ENCODE measurements at places on chromosomes 3 and 15.

DNA sequence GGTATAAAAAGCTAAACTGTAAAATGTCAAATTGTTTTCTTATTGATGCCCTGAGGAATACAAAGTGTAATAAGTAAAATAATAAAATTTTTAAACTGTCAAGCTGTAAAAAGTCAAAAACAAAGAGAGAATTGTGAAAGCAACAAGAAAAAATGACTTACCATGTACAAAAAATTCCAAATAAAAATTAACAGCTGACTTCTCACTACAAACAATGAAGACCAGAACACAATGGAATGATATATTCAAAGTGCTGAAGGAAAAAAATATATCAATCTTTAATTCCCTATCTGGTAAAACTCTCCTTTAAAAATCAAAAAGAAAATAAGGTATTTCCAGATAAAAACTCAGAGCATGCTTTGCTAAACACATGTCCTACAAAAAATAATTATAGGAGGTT lies 883.5 kb downstream of the IGSF11 start:
- no peak for DNase-seq

GRCh38 chr15:62676891-62677290 lies 365.7 kb upstream of the TPM1 start:
- no peak for DNase-seq

- DNase-seq = no peak
Measured at GRCh38 chr15:77107068-77107467, 36.2 kb upstream of the TSPAN3 start.

GRCh38 chr3:66076861-66077470 lies 38.2 kb upstream of the MAGI1 start:
- DNase-seq = peak; percentile 89

DNA sequence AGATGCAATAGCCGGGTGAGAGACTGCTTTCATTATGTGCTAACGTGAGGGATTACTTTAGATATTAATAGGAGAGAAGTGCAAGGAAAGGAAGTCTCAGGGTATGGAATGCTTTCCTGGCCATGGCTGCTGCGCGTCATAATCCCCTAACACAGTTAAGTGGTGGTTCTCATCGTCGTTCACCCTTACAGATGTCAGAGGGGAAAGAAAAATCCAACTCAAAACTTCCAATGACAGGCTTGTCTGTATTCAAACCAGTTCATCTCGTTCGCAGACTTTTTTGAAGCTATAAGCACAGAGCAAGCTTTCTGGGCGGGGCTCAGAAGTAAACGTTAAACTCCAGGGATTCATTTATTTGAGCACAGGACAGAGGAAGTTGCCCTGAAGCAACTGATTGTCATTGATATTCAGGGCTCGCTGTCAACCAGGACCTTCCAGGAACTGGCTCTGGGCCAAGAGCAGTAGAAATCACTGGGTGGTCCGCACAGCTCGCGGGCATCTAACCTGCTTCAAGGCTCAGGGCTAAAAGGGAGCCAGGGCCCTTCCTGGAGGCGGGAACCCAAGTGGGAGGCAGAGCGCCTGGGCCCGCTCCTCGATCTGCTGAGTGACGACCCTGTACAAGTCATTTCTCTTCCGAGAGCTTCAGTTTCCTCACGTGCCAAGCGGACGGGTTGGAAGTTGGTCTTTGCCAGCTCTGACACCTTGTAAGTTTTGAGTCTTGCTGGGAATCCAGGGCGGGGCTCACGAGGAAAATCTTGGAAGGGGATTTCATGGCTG lies 1.1 kb upstream of the LPP start:
- peak; percentile 73 for DNase-seq

DNA sequence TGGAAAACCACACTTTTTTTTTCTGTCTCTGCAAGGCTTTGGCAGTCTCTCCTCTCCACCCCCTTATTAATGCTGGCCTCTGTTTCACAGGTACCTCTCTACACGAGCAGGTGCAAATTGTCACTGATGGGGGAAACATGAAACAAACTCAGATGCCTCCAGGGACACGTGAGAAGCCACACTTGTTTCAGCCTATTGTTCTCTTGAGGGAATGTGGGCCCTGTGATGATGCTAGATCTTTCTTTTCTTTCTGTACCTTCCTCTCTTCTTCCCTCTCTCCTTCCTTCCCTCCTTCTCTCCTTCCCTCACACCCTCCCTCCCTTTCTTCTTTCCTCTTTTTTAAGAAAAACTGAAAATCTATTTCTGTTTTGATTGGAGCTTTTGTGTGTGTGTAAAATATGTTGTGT lies 5.7 kb upstream of the BLM start:
- DNase-seq = no peak

Measured in fibroblast of skin of right quadriceps (primary cell).